ENCODE measurements at places on chromosomes 1 and 21. TPM values are rescaled to one million over a fixed set of nuclear protein-coding genes. Genes with fewer than 3 reads are reported as not detected.

The SPRR2A gene
- not detected for total RNA-seq

The TCP10L gene
- not detected for total RNA-seq

The ATP1A4 gene
- total RNA-seq, result not detected

The CELA2B gene
- total RNA-seq, result not detected

The IGSF21 gene
- not detected for total RNA-seq

The PTAFR gene
- under 0.01 TPM for total RNA-seq

The BTBD8 gene
- 3.6 TPM for total RNA-seq

The FCER1G gene
- not detected for total RNA-seq

The MATN1 gene
- total RNA-seq, result 0.56 TPM

The NPHS2 gene
- total RNA-seq, result not detected

The LCK gene
- total RNA-seq, result not detected

The AHCYL1 gene
- total RNA-seq, result 76.0 TPM

The RAB7B gene
- 9.1 TPM for total RNA-seq

The CRP gene
- total RNA-seq, result not detected

The DDX59 gene
- 11.1 TPM for total RNA-seq

The FLVCR1 gene
- total RNA-seq, result 3.9 TPM

Data from IMR-90 (cell line).